Activated T-cell treated with anti-CD3 and anti-CD28 coated beads, Interleukin-2, amount 50 U/mL, for 1 hour (primary cell): ENCODE measurements at places on chromosomes 11 and 22.

GRCh38 chr22:27260087-27260698 is 541.4 kb downstream of the MN1 start:
- DNase-seq = no peak

- no peak for DNase-seq
Observed at GRCh38 chr11:45538939-45539338, 126.5 kb downstream of the CHST1 start.

GRCh38 chr11:61102667-61103571 is 630 bp downstream of the CD5 start:
- DNase-seq = peak; percentile 52

GRCh38 chr11:62588966-62589637 is 2.2 kb downstream of the TUT1 start:
- no peak for DNase-seq

DNA sequence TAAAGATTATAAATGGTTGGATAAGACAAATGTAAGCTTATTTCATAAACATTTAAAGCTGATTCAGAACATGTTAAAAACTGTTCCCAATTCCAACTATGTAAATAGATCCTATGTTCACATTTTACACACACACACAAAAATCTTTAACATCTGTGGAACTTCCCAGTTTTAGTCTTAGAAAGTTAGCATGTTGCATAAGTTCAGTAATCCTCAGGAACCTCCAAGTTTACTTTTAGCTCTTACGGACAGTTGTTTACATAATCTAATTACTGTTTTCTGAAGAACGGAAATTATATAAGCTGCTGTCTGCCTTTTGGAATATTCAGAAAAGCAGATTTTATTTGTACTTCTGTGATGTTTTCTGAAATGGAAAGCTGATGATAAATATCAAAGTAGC is 53.3 kb downstream of the PANX1 start:
- no peak for DNase-seq

GRCh38 chr11:65492637-65493366 is 6.0 kb upstream of the MALAT1 start:
- DNase-seq = no peak

GRCh38 chr22:27794226-27794625 is 7.3 kb downstream of the MN1 start:
- DNase-seq = no peak

DNA sequence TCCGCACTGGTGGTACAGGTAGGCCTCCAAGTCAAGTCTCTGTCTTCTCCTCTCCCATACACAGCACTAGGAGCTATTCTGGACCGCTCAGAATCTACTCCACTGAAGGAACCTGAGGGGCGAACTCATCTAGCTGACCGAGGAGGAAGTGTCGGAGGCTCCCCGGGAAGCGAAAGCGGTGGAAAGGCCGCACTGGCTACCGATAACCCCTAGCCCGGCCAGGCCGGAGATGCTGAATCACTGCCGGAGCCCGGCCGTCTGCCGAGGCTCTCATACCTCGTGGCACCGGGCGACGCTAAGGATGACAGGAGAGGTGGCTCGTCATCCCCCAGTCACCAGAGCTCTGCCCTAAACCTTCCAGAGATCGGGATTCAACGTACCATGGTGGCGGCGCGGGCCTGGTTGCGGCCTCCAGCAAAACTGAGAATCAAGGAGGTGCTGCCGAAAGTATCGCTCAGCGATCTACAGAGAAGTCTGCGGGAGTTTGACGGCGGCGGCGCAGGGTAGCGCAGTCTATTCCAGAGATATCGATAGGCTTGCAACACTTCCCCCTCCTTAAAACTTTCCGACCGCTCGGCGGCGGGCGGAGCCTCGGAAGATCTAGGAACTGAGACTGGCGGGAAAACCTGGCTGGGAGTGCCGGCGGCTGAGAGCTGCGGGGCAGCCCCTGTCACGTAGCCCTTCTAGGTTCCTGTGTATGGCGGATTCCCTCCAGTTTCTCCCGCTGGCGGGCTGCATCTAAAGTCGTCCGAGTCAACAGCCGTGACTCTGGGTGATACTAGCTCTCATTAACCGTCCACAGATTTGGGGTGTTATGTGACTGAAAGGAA is at the start of gene PSMA1:
PSMA1 (minus strand) TSS at position 470 of the 830 bp plus-strand sequence; CDS start at position 383, 87 bp downstream.
- DNase-seq = peak; percentile 91
